ENCODE measurements at places on chromosomes 1 and 21.

GRCh38 chr1:30474818-30475200 is 248.6 kb downstream of the MATN1 start:
- DNase-seq: no peak

DNA sequence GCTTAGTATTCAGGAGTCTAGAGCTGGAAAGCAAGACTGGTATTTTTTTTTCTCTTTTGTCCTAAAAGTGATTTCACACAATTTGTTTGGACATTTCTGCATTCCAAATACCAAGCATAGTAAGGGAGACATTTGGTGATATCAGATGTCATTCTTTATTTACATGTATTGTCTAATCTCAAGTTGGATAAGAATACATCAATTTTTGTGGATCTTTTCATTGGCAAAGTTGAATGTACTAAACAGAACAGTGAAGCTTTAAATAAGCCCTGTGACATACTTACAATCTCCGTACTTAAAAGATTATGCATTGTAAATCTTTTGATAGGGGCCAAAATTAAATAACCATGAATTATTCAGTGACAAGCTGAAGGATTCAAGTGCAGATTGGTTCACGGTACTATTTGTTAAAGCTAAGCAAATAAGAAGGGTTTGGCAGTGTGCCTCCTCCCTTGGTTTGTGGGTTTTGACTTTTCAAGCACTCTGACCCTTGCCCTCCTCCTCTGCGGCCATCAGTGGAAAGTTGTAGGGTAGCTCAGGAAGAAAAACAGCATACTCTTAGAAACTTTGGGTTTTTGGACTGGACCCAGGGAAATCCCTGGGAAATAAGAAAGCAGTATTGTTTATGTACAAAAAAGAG is 663.7 kb downstream of the ADGRL2 start:
- DNase-seq: peak; percentile 32

GRCh38 chr1:42931108-42931539 is 27.5 kb downstream of the SLC2A1 start:
- peak; percentile 64 for DNase-seq

DNA sequence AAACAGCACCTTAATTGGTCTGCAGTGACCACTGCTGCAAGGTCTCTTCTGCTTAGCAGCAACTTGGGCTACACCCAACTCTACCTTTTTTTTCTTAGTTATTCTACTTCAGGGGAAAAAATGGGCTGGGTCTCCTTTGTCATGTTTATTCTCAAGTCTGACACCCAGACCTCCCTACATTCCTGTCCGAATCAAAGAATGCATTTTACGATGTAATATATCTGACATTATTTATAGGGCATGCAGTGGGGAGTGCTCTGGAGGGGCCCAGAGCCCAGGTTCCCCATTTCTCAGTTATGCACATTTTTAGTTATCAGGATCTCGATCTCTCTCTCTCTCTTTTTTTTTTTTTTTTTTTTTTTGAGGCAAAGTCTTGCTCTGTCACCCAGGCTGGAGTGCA is 50.5 kb downstream of the OPTC start:
- DNase-seq: no peak

GRCh38 chr1:29415156-29415830 is 179.0 kb downstream of the PTPRU start:
- DNase-seq: peak; percentile 74

GRCh38 chr1:147630022-147630421 is 40.3 kb downstream of the ACP6 start:
- no peak for DNase-seq

DNA sequence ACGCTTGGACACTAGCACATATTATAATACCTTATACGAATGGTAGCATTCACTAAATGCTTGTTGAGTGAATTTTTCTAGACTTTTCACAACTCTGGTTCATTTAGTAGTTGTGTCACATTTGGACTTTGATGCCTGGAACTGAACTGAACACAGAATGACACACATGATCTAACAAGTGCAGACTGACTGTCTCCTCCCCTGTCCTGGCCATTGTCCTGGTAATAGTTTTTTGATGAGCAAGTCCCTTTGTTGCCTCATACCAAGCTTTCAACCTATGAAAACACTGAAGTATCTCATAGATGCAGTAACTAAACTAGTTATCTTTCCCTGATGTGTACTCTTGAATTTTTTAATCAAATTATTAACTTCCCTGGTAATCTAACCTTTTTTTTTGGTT is 66.4 kb downstream of the LRRC8D start:
- DNase-seq: no peak

DNA sequence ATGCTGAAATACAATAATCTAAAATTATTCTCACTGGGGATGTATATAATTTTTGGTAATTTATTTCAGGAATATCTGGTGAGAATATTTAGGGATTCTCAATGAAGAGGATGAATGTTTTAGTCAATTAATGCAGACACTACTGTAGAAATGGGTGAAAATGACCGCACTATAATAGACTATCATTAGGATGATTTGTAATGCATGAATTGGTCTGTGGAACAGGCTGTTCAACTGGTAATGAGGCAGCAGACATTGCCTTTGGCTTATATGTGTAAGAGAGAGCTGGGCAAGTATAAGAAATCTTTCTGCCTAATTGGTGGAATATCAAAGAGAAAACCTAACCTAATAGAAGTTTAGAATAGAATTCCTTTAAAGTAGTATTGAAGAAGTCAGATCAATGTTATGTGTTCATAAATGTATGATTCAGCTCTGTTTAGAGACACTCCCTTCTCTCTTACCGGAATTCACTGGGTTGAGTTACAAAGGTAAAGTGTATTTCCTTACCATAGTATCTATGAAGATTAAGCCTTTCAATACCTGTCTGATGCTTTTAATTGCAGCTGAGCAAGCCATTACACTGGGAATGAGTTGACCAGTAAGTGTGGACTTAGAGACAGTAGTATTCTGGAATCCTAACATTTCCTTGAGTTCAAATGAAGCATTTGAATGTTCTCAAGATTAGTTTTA is 274.5 kb downstream of the S1PR1 start:
- DNase-seq: no peak

DNA sequence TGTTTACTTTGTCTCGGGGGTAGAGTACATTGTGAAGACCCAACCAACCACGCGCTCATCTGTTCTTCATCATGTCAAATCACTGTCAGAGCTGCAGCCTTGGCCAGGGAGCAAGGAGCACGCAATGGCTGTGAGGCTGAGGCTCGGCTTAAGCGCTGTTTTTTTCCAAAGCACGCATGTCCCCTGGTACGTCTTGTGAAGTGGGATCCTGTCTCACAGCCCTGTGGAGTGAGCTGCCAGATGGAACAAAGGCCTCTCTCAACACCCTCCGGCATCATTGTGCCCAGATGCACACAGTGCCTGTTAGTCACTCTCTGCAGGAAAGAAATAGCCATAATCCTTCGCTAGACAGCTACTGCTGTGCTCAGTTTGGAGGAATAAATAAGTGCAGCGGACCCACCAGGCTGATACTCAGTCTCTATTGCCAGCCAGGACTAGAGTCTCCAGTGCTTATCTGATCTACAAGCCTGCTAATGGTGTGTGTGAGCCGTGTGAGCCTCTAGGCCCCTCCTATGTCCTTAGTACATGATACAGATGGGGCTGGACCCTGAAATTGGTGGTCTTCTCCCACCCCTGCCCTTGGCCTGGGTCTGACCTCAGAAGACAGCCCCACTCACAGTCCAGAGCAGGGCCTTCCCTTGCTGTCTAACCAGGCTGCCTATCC is 91.3 kb upstream of the COA6 start:
- no peak for DNase-seq

DNA sequence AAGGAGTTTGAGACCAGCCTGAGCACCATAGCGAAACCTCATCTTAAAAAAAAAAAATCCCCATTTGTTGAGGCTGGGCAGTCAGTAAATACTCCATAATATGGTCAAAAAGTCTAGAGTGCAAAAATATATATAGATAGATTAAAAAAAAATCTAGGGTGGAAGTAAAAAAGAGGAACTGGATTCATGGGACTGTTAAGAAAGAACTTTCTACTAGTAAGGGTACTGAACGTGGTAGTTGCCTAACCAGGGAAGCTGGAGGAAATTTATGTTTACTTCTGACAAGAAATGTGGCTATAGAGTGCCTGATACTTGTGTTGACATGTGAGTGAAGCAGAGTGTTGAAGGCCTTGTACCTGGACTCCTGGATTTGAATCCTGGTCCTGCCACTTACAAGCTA is 265.9 kb upstream of the FAM78B start:
- DNase-seq: no peak

All from WERI-Rb-1 (cell line).